ENCODE measurements at places on chromosomes 2 and 18.
A peak's percentile ranks its signal among the peaks of the same experiment; 100 is the strongest.

GRCh38 chr2:111945444-111946293 lies 47.3 kb downstream of the MERTK start:
- DNase-seq: no peak

- no peak for DNase-seq
Observed at GRCh38 chr2:159439421-159439820, 152.9 kb upstream of the WDSUB1 start.

DNA sequence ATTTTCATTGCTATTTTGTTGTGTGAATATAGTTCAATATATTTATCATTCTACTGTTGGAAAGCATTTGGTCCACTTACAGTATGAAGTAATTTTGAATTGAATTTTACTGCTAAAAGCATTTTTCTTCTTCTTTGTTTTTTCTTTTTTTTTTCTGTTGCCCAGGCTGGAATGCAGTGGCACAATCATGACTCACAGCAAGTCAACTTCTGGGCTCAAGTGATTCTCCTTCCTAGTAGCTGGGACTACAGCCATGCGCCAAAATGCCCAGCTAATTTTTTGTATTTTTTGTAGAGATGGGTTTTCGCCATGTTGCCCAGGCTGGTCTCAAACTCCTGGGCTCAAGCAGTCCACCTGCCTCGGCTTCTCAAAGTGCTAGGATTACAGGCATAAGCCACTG lies 2.4 kb upstream of the ETAA1 start:
- DNase-seq: no peak

GRCh38 chr18:12628706-12629702 lies 28.9 kb downstream of the SPIRE1 start:
- peak; percentile 26 for DNase-seq

- DNase-seq: no peak
Observed at GRCh38 chr2:78778756-78779510, 246.6 kb upstream of the REG3G start.

- DNase-seq: no peak
Observed at GRCh38 chr18:12113999-12114646, 20.5 kb downstream of the ANKRD62 start.

- no peak for DNase-seq
Observed at GRCh38 chr2:16323126-16323520, 342.5 kb downstream of the CYRIA start.

GRCh38 chr2:6864231-6864754 lies 1.4 kb downstream of the CMPK2 start:
- DNase-seq: no peak

GRCh38 chr18:34281290-34281689 lies 56.6 kb upstream of the NOL4 start:
- DNase-seq: no peak

GRCh38 chr2:233063269-233063975 lies 3.3 kb downstream of the INPP5D start:
- no peak for DNase-seq

- DNase-seq: no peak
Observed at GRCh38 chr2:67169417-67170140, 227.6 kb upstream of the ETAA1 start.

- no peak for DNase-seq
Observed at GRCh38 chr18:261398-262073, 6.3 kb downstream of the THOC1 start.

DNA sequence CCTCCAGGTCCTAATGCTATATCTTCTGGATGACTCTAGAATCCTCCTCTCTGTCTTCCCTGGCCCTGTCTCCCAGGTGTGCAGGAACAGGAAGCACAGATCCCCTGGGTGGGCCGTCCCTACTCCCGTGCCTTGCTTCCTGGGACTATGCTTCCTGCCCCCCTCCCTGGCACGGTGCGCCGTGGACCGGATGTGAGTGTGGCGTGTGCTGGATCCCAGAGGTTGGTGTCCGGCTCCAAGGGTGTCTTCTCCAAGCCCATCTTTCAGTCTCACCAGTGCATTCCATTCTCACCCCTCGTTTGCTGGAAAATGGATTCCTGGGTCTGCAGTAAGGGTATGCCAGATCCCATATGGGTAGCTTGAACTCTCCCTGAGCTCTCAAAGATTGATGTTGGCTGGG lies 144.4 kb upstream of the TWIST2 start:
- DNase-seq: no peak

DNA sequence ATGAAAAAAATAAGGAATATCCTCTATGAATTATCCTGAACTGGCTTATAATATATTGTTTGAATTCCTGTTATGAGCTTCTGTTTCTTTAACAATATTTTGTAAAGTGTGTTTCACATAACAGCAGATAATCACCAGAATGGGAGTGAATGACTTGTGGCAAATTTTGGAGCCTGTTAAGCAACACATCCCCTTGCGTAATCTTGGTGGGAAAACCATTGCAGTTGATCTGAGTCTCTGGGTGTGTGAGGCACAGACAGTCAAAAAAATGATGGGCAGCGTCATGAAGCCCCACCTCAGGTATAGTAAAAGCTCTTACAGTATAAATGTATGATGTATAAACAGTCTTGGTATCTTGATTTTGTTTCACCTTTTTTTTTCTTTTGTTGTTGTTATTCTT lies 5.9 kb downstream of the GEN1 start:
- DNase-seq: no peak

- DNase-seq: no peak
Observed at GRCh38 chr2:180240774-180241173, 233.7 kb upstream of the CWC22 start.

GRCh38 chr18:74514860-74515495 lies 18.8 kb downstream of the CNDP2 start:
- no peak for DNase-seq

DNA sequence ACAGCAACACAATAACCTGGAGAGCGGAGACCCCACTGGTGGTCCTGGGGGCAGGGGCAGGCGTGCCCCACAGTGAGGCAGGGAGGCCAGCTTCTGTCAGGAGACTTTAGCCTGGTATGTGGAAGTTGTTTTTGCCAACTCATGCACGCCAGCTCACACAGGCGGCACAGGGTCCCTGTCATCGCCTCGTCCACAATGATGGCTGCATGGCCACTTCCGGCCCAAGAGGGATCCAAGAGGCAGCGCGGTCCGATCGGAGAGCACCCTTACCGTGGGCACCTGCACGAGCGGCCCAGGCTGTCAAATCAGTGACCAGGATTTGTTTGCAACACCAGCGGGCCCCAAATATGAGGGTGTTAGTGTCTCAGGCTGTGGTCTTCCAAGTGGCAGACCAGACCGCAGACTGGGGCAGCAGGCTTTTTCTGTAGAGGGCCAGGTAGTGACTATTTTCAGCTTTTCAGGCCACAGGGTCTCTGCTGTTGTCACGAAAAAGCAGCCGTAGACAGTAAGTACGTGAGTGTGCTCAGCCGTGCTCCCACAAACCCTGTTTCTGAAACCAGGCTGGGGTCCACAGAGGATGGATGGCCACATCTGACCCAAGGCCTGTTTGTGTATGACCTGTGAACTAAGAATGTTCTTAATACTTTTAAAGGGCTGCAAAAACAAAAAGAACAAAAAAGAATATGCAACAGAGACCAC lies 21.2 kb downstream of the SNED1 start:
- DNase-seq: no peak

DNA sequence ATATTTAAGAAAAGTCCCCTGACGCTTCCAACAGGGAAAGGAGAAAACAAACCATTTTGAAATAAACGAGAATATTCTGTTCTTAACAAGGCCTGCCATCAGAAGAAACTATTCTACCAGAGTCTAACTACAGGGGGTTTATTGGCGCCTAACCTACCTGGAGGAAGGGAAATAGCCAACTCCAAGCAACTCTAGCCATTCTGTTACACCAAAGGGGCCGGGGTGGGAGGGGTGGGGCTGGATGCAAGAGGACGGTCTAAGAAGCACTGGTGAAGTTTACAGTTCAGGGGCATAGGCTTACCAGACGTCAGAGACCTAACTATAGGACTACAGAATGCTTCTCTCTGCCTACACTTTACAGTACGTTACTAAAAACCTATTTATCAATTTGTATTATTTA lies 60.5 kb upstream of the GALNT5 start:
- no peak for DNase-seq

DNA sequence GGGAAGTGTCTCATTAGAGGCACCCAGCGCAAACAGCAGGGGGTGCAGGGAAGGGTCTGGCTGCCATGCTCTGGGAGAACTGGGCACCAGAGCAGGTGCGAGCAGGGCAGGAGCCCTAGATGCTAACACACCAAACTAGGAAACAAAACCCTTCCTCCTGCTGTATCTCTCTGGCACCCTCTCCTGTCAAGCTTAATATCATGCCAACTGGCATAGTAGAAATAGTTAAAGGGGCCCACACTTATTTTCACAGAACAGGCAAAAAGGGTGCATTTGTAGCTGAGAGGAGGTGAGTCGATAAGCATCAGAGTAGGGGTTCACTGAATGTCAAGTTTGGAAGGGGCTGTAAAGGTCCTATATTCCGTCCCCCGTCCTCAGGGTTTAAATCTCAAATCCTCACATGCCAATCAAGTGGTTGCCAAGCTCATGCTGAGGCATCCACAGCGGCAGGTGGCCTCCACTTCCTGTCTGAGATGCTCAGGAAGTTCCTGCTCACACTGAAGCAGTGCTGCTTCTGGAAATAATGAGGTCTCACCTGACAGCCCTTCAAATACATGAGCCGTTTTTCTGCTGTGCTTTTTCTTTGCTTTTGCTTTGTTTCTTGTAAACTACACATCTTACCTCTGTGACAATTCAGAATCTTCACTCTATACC lies 14.9 kb upstream of the ACKR3 start:
- no peak for DNase-seq

GRCh38 chr2:119267604-119268003 lies 44.0 kb downstream of the STEAP3 start:
- DNase-seq: no peak

DNA sequence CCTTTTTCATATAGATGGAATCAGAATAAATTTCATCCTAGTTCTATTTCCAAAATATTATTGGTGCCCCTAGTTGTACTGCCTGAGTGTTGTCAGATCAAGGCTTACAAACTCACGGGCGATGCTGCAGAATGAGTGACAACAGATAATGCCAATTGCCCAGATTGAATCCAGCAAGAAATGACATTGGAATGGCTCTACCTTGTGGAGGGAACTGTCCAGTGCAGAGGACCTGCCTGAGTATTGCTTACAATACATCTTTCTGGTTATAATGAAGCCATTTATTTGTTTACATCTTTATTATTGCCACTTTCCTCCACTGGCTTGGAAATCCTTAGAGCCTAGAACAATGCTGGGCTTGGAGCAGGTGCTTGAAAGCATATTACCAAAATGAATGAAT lies 7.8 kb upstream of the IL1R2 start:
- no peak for DNase-seq

DNA sequence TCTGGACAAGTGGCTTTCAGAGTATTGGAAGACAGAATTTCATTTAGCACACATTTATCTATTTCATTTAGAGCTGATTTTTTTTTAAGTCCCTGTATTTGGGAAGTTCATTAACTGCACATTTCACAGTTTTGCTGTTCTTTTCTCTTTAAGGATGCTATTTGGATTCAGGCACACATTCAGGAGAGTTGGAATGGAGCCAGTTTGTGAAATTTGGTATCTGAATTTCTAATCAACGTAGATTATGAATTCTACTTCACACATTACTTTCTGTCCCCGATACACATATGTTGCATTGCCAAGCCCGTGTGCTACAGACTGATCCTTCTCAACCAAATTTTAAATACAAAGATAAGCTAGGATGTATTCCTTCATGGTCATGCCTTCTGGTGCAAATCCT lies 503.9 kb downstream of the IRS1 start:
- no peak for DNase-seq

DNA sequence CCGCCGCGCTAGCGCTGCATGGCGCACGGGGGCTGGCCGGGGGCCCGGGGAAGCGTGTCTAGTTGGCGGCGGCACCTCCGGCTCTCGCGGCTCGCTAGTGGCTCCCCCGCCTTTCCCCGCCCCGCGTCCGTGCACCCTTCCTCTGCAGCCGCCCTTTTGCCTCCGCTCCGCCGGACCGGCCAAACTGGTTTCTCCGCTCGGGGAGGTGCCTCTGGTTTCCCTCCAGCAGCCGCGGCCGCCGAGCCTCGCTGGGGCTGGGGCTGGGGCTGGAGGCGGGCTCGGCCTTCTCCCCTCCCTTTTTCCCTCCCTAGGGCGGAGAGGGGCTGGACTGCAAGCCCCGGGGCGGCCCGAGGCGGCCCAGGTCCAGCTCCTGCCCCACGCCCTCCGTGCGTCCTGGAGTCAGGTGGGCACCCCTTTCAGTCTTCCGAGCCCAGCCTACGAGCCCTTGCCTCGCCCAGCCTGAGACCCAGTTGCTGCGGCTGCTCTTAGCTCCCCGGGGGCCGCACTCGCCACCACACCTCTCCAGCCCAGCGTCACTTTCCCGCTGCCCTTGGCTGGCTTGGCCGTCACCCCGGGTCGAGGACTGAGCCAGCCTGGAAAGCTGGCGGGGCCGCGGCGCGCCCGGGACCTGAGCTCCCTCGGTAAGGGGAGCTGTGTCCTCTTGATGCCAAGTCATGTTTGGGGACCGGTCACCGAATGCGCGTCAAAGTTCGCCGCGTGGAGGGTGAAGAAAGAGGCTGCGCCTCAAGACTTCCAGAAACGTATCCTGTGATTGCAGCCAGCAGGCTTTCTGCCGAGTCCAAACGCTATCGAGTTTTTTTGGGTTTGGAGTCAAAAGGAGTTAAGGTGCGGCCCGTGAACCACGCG lies at the start of gene ATP8B1:
ATP8B1 (minus strand) TSS at position 213 of the 867 bp plus-strand sequence. CDS start 71,508 bp downstream, outside the sequence.
- peak; percentile 65 for DNase-seq

GRCh38 chr2:128269990-128270671 lies 48.5 kb downstream of the HS6ST1 start:
- DNase-seq: no peak

- DNase-seq: peak; percentile 69
Observed at GRCh38 chr18:26480897-26481795, 67.2 kb downstream of the KCTD1 start.

DNA sequence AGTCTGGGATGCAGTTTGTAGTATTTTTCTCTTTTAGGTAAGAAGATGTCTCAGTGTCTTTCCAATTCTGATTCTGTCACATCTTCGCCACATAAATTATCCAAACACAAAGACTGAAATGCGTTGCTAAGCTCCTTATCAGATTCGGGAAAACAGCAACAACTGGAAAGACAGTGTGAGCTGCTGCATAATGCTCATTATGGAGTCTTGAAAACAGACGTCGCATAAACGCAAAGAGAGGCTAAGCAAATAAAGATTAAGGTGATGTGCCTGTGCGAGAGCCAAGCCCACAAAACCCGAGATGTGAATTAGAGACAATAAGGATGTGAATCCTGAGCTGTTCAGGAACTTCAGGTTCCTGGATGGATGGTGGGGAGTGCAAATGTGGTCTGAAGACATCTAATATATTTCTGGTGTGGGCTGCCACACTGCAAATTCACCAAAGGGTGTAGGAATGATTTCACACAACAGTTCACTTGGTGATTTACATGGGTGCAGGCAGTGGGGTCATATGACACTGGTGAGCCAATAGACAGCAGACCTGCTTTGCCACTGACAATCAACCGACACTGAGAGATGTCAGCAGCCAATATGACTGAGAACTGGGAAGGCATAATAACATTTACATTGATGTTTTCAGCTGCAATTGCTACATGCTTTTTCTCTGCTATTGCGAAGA lies 195.8 kb downstream of the MTX2 start:
- DNase-seq: no peak
